ENCODE measurements at places on chromosomes 6 and 20.
A peak's percentile ranks its signal among the peaks of the same experiment; 100 is the strongest.

DNA sequence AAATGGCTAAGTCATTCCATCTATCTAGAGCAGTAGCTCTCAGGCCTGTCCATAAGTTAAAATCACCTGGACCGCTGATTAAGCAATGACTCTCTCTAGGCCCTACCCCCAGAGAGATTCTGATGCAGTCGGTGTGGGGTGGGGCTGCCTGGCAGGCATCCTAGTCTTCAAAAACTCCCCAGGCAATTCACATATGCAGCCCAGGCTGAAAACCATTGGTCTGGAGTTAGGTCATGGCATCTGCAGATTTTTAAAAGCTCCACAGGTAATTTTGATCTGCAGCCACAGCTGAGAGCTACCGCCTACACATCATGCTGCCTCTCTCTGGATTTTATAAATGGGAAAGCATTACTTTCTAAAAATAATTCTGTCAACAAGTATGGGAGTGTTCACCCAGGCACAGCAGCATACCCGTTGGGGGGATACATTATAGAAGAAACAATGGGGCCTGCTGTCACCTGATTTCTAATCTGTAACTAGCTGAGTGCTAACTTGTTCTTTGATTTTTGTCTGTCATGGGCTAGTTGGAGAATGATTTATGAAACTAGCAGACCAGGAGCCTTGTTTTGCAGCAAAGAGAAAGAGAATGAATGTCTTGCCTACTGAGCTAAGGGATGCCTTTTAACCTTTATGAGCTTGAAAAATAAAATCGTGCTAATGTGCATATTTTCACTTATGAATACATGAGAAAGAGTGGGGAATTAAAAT lies 44.1 kb upstream of the ATXN1 start:
- no peak for DNase-seq

- DNase-seq, result peak; percentile 40
These were observed 1729.5 kb downstream of the GRIK2 start for GRCh38 chr6:103122766-103123601.

- DNase-seq, result no peak
These were observed 74.9 kb downstream of the FYN start for GRCh38 chr6:111798281-111798725.

DNA sequence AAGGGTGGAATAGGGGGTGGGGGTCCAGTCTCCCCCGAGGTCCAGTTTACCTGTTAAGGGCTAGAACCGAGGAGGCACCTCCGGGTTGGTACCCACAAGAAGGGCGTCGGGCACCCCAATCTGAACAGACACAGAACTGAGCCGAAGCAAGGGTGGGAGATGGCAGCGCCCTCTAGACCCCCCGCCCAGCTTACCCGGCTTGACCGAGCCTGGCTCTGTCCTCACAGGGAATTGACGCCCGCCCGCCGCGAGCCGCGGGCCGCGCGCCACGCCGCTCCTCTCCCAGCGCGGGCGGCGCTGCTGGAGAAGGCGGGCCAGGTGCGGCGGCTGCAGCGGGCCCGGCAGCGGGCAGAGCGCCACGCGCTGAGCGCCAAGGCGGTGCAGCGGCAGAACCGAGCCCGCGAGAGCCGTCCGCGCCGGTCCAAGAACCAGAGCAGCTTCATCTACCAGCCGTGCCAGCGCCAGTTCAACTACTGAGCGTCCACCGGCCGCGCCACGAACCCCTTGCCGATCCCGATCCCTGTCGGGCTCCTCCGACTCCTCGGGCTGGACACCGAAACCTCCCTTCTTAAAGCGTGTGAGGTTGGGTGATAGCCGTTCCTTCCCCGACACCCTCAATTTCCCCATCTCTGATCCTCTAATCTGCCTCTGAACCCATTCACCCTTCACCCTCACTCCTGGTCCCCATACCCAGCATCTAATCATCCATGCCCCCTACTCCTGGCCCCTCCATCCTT lies 5.9 kb downstream of the TP53INP2 start:
- DNase-seq, result no peak

DNA sequence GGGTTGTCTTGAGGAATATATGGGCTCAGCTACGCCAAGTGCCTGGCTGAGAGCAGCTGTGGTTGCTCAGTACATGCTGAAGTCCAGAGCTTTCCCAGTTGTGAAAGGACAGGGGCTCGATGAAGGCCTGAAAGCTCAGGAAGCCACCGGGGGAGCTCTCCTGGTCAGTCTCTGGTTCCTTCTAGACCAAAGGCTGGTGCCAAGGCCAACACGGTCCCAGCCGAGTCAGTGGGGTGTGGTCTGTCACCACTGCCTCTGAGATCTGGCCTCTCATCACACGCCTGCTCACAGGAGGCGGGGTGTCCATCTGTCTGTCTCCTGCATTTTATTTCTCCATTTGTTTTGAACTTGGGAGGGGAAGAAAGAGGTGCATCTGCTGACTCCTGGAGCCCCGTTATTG lies 4.9 kb upstream of the FAM83C start:
- DNase-seq, result no peak

- DNase-seq, result no peak
These were observed 183.3 kb upstream of the PDE10A start for GRCh38 chr6:165846123-165846966.

GRCh38 chr20:3039426-3039825 lies 4.0 kb upstream of the GNRH2 start:
- no peak for DNase-seq

DNA sequence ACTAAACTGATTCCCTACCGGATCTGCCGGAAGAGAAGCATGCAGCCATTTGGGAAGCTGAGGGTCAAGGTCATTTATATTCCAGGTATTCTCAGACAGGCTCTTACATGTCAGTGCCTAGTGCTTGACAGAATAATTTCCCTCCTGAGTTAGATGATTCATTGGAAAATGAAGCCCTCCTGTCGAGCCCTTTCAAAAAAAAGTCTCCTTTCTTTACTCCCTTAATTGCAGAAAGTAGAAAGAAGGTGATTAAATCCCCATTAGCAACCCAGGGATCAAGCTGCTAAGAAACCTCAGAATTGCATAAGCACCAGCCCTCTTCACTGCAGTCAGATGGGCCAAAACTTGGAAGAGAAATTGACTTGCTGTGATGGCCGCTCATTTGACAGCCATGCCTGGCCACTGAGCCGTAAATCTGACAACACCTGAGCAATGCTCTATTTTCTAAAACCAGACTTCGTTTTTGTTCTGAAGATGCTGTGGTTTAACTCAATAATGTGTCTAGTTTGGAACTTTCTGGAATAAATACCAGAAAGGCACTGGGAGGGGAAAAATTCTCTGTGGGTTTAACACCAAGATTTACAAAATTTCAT lies 61.0 kb upstream of the ARMH2 start:
- no peak for DNase-seq

- no peak for DNase-seq
These were observed 3.3 kb downstream of the TRMT11 start for GRCh38 chr6:125989631-125990030.

- DNase-seq, result no peak
These were observed 105.4 kb upstream of the AKIRIN2 start for GRCh38 chr6:87807475-87807874.

DNA sequence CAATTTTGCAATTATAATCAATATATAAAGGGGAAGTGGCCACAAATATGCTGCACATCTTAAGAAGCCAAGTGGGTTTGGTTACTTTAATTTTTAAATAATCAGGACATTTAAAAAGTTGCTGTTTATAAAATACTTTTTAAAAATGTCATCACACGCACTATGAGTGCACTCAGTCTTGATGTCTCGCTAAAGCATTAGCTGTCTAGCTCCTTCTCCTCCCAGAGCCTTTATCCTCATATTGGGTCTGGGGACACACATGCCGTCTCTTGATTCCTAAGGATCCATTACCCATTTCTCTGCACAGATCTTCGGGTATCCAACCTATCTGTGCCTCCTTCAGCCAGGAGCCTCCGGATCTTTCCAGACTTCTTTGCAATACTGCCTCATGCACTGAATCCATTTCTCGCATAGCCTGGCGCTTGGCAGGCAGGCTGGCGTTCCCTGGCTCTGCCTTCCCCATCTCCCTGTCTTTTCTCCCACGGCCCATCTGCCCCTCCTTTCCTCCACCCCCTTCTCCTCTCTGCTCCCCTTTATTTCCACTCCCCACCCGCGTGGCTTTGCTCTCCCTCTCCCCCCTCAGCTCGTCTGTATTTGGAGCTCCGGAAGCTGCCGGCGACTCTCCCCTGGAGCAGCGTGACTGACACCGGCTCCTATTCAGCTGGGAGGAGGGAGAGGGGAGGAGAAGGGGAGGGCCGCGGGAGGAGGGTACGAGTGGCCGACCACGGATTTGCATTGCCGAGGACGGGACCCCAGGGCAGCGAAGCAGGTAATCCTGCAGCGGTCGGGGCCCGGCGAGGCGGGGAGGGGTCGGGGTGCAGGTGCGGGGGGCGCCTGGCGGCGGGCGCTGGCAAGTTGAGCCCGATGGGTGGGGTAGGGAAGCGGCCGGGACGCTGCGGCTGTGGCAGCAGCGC lies at the start of gene CAP2:
TSS of gene CAP2 (plus strand) at position 618 of the 914 bp plus-strand sequence. CDS start 27,961 bp downstream, outside the sequence.
- no peak for DNase-seq

DNA sequence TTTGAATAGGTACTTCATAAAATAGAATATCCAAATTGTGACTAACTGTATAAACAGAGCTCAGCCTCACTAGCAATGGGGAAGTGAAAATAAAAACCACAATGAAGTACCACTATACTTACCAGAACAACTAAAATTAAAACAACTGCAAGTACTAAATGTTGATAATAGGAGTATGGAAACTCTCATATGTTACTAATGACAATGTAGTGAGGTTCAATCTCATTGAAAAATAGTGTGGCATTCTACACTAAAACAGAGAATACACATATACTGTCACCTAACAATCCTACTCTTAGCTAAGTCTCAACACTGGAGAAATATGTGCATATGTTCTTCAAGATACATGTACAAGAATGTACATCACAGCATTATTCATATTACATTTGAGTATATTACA lies 132.0 kb upstream of the CARMIL1 start:
- DNase-seq, result no peak

DNA sequence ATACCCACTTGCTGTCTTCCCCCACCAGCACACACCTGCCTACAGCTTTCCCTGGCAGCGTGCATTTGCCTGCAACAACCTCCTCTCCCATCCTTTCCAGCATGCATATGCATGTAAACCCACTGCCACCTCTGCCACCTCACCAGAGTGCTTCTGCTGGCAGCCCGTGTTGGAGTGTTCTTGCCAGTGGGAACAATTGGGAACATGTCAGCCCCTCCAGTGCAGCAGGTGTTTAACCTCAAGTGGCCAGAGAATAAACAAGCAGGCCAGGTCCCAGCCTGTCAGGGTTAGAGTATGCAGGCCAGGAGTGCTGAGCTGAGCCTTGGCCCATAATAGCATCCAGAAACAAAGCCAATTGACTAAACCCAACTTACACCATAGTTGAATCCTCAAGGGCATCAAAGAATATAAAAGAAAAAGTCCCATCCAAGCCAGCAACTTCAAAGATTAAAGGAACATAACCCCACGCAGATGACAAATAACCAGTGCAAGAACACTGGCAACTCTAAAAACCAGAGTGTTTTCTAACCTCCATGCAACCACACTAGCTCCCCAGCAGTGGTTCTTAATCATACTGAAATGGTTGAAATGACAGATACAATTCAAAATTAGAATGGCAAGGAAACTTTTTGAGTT lies 1212.1 kb upstream of the CITED2 start:
- DNase-seq, result no peak

DNA sequence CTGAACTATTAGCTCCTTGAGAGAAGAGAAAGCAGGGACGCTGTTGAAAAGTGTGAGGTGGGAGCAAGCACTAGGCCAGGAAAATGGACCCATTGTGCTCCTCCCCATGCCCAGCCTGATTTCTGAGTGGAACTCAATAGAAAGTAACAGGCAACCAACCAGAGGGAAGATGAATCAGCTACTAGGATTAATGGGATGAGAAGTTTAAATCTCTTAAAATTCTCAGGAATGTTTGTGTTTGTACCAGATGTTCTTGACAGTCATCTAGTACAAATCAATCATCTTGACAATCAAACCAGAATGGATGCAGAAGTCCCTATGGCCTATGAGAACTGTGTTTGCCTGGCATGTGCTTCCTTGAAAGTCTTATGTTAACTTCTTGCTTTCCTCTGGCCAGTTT lies 48.9 kb downstream of the HDDC2 start:
- no peak for DNase-seq

DNA sequence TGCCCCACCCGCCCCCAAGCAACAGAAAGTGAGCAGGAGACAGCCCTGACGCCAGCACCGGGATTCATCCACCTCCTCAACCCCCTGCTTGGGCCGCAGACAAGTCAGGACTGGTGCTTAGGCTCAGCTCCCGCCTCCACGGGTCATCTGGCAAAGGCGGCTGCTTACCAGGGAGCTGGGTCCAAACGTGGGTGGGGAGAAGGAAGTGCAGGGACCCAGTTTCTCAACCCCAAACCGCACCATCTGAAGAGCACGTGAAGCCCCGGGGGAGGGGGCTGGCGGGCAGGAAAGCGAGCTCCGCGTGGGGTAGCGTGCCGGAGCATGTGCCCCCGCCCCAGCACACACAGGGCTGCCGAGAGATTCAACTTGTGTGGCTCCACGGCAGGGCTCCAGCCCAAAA lies 87.2 kb downstream of the BMP7 start:
- DNase-seq, result no peak

GRCh38 chr6:106324726-106325335 lies 729 bp downstream of the ATG5 start:
- no peak for DNase-seq

DNA sequence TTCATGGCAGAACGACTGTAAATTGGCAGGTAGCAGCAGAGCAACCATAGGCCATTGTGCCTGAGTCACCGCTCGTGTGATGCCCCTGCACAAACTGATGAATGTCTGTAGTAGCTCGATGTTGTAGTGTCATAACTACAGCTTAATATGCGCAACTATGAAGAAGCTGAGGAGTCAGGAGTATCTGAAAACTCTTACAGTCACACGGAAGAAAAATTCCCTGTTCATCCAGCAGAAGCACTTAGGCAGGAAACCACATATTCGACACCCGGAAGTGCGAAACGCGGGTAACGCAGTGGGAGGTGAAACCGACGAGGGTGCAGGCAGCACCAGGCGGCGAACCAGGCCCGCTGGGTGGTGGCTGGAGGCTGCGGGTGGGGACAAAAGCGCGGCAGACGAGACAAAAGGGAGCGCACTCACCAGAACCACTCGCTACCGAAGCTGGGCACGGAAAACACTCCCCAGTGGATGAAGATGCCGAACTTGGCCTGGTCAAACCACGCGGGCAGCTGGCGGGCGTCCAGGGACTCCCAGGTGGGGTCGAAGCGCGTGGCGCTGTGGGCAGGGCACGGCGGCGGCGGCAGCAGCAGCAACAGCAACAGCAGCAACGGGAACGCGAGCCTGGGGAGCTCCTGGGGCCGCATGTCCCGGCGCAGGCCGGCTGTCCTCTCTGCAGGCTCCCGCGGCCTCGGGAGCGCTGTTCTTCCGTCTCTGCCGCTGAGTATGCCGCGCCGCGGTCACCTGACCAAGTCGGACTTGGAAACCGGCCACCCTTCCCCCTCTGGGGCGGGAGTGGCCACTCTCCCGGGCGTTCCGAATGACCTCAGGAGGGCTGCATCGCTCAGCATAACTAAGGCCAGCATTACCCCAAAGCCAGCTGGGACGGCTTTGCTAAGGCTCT lies at the start of gene FUCA2:
TSS of gene FUCA2 (minus strand) at position 730 of the 901 bp plus-strand sequence. CDS start at position 644, 86 bp downstream.
- no peak for DNase-seq

GRCh38 chr20:53592992-53593465 lies 610 bp downstream of the ZNF217 start:
- no peak for DNase-seq

GRCh38 chr6:122079916-122080315 lies 319.5 kb upstream of the HSF2 start:
- DNase-seq, result no peak

GRCh38 chr20:59525500-59526241 lies 78.7 kb upstream of the PHACTR3 start:
- peak; percentile 20 for DNase-seq

Measured in NCI-H1048 (cell line).